ENCODE measurements at places on chromosomes 4 and X.
A peak's percentile ranks its signal among the peaks of the same experiment; 100 is the strongest.

- no peak overlapping the region for H3K4me3 ChIP-seq
- peak overlapping the region; percentile 58 for H3K27ac ChIP-seq
- H3K4me1 ChIP-seq, result no peaks in the 10 kb centered on the region
- no peaks in the 10 kb centered on the region for H3K27me3 ChIP-seq
- H3K36me3 ChIP-seq, result no peaks in the 10 kb centered on the region
- no peak for DNase-seq
These were observed 47.4 kb upstream of the KDR start for GRCh38 chr4:55172694-55173287.

GRCh38 chr4:43766648-43767047 lies 682.0 kb downstream of the KCTD8 start:
- H3K36me3 ChIP-seq, result no peaks in the 10 kb centered on the region
- no peaks in the 10 kb centered on the region for H3K27me3 ChIP-seq
- no peak for DNase-seq
- H3K4me1 ChIP-seq, result no peaks in the 10 kb centered on the region

DNA sequence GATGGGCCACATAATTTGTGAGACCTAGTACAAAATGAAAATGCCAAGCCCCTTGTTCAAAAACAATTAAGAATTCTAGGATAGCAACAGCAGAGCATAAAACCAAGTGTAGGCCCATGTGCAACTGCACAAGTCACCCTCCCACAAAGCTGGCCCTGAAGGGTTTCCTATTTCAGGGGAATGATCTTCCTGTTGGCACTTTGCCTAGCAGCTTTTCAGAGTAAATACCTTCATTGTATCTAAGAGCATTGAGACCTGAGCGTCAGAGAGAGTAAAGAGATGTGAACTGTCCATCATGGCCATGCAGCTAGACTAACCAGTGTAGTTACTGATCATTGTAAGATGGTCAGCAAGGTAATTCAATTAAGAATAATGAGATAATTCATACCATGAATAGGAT lies 113.6 kb downstream of the CNKSR2 start:
- H3K27ac ChIP-seq, result no peak overlapping the region
- no peaks in the 10 kb centered on the region for H3K36me3 ChIP-seq
- DNase-seq, result no peak
- H3K4me3 ChIP-seq, result no peak overlapping the region
- no peaks in the 10 kb centered on the region for H3K4me1 ChIP-seq

GRCh38 chrX:23890933-23891332 lies 16.8 kb downstream of the APOO start:
- H3K27ac ChIP-seq, result no peak overlapping the region
- no peak overlapping the region for H3K4me3 ChIP-seq
- no peak for DNase-seq
- H3K36me3 ChIP-seq, result no peaks in the 10 kb centered on the region
- H3K27me3 ChIP-seq, result no peaks in the 10 kb centered on the region

- H3K4me1 ChIP-seq, result no peaks in the 10 kb centered on the region
- no peak for DNase-seq
- no peak overlapping the region for H3K4me3 ChIP-seq
These were observed 217.1 kb downstream of the ZNF674 start for GRCh38 chrX:46328133-46328532.

DNA sequence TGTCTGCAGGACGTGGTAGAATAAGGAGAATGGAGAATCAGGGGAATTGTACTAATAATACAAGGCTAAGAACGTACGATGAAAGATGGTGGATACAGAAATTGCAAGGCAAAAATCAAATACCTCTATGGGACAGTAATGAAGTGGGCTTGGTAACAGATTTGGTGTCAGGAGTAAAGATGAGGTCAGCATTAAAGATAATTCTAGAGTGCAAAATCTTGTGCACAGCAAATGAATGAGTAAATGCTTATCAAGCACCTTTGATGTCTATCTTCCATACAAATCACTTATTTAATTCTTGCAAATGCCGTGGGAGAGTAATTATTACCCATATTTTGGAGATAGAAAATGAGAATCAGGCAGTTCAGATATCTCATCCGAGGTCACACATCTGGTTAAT lies 70.9 kb downstream of the DDX60 start:
- no peaks in the 10 kb centered on the region for H3K4me1 ChIP-seq
- no peaks in the 10 kb centered on the region for H3K27me3 ChIP-seq
- DNase-seq, result no peak
- peaks cover 76% of the 10 kb centered on the region for H3K36me3 ChIP-seq

DNA sequence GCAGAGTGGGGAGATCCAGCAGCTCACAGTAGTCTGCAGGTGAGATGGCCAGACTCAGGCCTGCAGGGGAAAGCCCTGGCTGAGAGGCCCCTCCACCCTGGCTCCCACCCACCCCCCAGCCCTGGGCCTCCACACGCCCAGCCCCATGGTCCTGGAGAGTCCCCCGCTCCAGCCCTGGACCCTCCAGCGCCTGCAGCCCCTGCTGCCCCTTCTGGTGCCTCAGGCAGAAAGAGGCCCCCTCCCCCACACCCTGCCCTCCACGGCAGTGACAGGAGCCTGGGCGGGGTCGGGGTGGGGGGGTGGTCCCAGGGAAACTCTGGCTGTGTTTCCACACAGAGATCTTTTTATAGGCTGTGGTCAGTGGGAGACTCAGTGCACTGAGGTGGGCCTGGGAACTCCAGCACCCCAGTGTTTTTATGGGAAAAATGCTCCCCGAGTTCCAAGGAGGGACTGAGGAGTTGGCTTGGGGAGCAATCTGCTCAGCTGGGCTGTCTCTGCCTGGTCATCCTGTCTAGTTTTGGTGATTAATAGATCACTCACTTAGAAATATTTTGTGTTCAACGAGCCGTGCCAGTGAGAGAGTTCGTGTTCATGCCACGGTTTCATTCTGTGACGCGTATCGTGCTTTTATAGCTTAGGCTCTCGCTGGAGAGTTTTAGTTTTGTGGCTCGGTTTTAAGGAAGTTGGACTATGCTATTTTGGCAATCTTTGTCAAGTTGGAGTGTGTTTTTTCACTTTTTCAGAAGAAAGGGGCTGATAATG lies 53.1 kb upstream of the HGFAC start:
- DNase-seq, result peak; percentile 67
- H3K4me3 ChIP-seq, result peak overlapping the region; percentile 45
- H3K27me3 ChIP-seq, result no peaks in the 10 kb centered on the region
- no peaks in the 10 kb centered on the region for H3K36me3 ChIP-seq
- H3K4me1 ChIP-seq, result peaks cover 29% of the 10 kb centered on the region

- peak overlapping the region; percentile 50 for H3K4me3 ChIP-seq
- H3K4me1 ChIP-seq, result peaks cover 11% of the 10 kb centered on the region
- peak; percentile 94 for DNase-seq
These were observed 1.5 kb upstream of the ASMTL start for GRCh38 chrX:1453951-1454785.

DNA sequence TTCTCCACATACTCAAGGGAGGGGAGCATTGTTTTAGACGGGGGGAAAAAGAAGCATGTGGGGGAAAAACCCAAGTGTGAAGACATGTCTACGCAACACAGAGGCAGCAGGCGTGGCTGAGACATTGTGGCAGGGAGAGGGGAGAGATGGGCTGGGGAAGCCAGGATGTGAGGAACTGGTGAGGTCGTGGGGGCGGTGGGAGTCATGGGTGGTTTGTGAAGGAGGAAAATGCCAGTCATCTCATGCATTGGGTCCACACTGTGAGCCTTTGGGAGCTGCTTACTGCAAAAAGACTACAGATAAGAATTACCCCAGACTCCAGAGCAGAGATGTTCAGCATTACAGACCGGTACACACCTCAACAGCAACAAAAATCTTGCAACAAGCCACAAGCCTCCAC lies 2.1 kb downstream of the JAKMIP1 start:
- no peaks in the 10 kb centered on the region for H3K36me3 ChIP-seq
- H3K27ac ChIP-seq, result no peak overlapping the region
- H3K27me3 ChIP-seq, result peaks cover 52% of the 10 kb centered on the region
- no peak overlapping the region for H3K4me3 ChIP-seq

- H3K27ac ChIP-seq, result no peak overlapping the region
- H3K4me3 ChIP-seq, result no peak overlapping the region
- H3K27me3 ChIP-seq, result no peaks in the 10 kb centered on the region
- H3K36me3 ChIP-seq, result no peaks in the 10 kb centered on the region
These were observed 2430.3 kb downstream of the PCDH7 start for GRCh38 chr4:33150525-33150910.
